Activated T-cell treated with anti-CD3 and anti-CD28 coated beads for 24 hours (primary cell): ENCODE measurements at places on chromosomes 16 and 17.

GRCh38 chr16:84953190-84953746 is 58.1 kb downstream of the ZDHHC7 start:
- no peak for DNase-seq

DNA sequence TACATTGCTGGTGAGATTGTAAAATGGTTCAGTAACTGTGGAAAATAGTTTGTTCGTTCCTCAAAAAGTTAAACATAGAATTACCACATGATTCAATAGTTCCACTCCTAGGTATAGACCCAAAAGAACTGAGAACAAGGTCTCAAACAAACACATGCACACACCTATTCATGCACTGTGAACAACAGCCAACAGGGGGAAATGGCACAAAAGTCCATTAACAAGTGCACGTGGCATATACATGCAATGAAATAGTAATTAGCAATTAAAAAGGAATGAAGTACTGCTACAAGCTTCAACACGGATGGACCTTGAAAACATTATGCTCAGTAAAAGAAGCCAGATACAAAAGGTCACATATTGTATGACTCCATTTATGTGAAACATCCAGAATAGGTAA is 23.8 kb downstream of the SDK2 start:
- no peak for DNase-seq

- peak; percentile 75 for DNase-seq
Measured at GRCh38 chr17:48593840-48594537, 410 bp upstream of the HOXB5 start.

GRCh38 chr16:74991593-74992403 is 6.9 kb upstream of the WDR59 start:
- DNase-seq = no peak

- no peak for DNase-seq
Measured at GRCh38 chr16:71383054-71383773, 24.7 kb downstream of the CALB2 start.
